ENCODE measurements at places on chromosomes 2 and 18.

- no peak for DNase-seq
Measured at GRCh38 chr2:105690566-105690965, 54.1 kb upstream of the NCK2 start.

DNA sequence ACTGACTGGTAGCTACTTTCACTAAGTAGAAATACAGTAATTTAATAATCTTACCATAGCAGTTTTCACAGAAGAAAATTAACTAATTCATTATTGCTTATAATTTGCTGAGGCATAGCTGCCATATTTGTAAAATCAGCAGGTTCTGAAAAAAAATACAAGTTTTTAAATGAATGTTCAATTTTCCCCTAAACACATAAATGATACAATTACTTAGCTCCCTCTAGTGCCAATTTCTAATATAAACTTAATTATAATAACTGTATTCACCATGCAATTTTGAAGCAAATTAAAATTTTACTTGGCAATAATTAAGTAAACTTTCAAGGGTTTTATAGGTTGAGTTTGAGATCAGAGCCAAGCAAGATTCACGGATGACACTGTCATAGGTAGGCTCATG, 1321.6 kb upstream of the ACVR2A start:
- peak; percentile 40 for DNase-seq

- peak; percentile 8 for DNase-seq
Measured at GRCh38 chr2:106269591-106270291, 75.6 kb upstream of the UXS1 start.

DNA sequence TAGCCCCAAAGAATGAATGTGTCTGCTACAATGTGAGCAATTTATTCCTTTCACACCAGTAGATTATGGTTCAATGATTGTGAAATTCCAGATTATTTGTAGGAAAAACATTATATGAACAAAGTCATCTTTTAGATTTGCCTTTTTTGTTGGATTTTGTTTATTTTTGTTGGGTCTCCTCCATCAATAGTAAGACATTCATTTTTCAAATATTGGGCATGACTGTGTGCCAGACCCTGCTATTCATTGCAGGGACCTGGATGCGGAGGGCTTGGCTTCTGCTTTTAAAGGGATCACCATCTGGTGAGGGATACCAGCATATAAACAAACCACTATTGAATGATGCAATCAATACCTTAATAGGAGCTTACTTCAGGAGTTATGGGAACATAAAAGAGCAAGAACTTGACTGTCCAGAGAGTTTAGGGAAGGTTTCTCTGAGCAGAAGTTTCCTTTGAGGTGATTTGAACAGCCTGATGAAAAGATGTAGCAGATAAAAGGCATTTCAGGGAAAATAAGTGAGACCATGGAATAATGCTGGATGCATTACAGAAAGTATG, 486.7 kb downstream of the EPHA4 start:
- DNase-seq, result no peak

GRCh38 chr2:207091928-207092327, 73.8 kb downstream of the KLF7 start:
- DNase-seq, result no peak

GRCh38 chr2:47257946-47258348, 102.8 kb upstream of the STPG4 start:
- DNase-seq, result no peak

DNA sequence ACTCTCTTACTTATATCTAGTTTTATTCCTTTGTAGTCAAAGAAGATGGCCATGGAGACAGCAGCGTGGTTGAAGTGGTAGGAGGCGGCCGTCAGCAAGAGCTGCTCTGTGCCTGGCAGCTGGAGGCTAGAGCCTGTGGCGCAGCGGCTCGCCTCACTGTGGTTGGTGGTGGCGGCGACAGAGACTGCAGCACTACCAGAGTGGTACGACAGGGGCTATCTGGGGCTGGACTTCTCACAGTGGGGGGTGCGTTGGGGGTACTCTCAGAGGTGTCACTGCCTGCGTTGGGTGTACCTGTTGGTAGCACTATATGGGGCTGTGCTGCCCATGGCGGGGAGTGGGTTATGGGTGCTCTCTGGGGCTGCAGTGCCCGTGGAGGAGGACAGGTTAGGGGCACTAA, 8.5 kb upstream of the ANKRD62 start:
- no peak for DNase-seq

GRCh38 chr2:2590141-2590540, 259.1 kb upstream of the MYT1L start:
- DNase-seq, result no peak

- no peak for DNase-seq
Measured at GRCh38 chr2:200456567-200456966, 53.3 kb downstream of the KCTD18 start.

GRCh38 chr2:240590681-240591111, 4.2 kb downstream of the CAPN10 start:
- no peak for DNase-seq

- peak; percentile 57 for DNase-seq
Measured at GRCh38 chr2:201158111-201158929, 24.6 kb upstream of the CASP10 start.

DNA sequence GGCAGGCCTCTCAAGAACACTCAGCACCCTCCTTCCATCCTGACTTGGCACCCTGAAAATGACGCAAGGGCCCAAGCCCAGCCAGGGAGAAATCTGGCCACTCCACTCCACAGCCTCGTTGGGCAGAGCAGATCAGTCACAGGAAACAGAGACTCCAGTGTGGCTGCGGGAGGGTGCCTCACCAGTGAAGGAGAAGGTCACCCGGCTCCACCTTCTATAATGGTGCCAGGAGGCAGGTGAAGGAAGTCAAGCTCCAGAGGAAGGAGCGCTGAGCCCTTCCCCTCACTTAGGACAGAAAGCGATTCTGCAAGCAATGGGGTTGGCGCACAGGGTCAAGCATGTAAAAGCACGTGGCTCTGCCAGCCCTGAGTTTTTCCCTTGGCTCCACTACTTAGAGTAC, 35.3 kb downstream of the CRACDL start:
- DNase-seq, result no peak

DNA sequence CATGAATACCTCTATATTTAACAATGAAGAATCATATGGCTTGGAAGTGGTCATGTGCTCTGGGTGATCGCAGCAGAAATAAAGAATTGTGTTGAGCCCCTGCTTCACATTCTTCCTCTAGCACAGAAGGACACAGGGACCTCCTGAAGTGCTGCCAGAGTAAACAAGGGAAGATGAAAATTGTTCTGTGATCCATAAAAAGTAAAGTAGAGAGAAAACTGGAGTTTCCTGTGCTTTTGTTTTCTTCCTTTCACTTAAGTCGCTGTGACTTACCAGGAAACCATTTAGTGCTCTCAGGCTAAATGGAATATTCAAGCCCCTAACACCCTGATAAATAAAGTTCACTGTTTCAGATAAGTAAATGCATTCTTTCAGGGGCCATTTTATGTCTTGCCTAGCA, 1173.6 kb upstream of the CHAC2 start:
- no peak for DNase-seq

DNA sequence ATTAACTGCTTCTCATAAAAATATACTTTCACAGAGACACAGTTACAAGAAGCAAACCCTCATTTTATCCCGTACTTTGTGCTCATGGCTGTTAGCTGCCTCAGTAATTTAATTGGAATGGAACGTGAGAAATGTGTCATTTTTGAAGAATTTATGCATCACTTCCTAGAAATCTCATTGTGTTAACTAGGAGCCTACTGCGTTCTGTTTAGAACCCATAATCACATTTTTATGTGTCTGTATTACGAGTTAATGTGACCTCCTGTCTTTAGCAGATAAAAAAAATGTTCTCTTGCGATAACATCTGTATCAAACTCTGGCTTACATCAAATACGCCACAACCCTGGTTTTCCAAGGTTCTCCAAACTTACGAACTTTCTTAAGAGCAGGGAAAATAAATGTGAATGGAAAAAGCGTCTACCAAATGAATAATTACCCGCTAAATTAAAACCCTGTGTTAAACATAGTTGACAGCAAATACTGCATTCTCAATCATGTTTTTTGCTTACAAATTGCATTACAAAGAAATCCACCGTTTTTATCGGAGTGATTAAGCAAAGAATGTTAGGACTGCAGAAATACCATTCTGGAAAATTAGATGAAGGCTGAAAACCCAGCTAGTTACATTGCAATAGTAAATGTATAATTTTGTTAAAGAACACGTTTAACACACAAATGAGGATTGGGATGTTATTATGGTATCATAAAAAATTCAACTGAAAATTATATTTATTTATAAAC, 12.1 kb upstream of the GBX2 start:
- peak; percentile 66 for DNase-seq

GRCh38 chr18:63197246-63197869, 122.2 kb downstream of the BCL2 start:
- DNase-seq, result no peak

DNA sequence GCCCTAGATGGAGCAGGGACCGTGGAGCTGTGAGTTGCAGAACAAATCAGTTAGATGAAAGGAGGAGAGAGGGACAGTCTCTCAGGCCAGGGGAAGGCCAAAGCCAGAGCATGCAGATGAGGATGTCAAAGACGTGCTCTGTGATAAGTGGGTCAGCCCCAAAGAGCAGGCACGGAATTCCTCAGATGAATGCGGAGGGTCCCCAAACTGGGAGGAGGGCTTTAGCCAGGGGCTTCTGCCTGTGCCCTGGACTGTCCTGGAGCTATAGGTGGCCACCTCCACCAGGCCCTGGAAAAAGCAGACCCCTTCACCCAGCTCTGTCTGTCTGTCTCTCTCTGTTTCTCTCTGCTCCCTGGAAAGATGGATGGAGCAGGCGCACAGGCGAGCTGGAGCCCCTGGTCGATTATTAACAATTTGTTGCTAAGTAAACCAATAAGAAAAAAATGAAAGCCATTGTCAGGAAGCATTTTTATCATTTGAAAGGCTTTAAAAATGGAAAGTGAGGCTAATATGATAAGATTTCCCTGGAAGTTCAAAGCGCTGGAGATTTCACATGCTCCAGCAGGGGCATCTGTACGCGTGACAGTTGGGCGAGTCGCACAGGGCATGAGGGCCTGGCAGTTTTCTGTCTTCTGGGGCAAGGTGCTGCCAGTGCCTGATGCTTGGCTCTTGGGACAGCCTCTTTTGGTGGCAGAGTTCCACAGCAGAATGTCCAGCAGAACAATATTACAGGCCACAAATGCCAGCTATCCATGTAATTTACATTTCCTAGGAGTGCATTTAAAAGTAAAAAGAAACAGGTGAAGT, 241.0 kb downstream of the GLI2 start:
- DNase-seq, result no peak

Measured in kidney glomerular epithelial cell (primary cell).